ENCODE measurements at places on chromosomes 12 and 14. TPM values are rescaled to one million over a fixed set of nuclear protein-coding genes. Genes with fewer than 3 reads are reported as not detected.
A peak's percentile ranks its signal among the peaks of the same experiment; 100 is the strongest.

The DNAH10 gene
- 0.30 TPM for total RNA-seq

The COX8C gene
- total RNA-seq = not detected

The MYH6 gene
- total RNA-seq = 0.71 TPM

The STAB2 gene
- total RNA-seq = not detected

The HOXC6 gene
- total RNA-seq = not detected

The NTF3 gene
- not detected for total RNA-seq

The DDX11 gene
- total RNA-seq = 147 TPM

The IAPP gene
- not detected for total RNA-seq

The PIWIL1 gene
- not detected for total RNA-seq

GRCh38 chr12:6684609-6685008 lies 4.6 kb downstream of the ZNF384 start:
- peak; percentile 42 for ATAC-seq

DNA sequence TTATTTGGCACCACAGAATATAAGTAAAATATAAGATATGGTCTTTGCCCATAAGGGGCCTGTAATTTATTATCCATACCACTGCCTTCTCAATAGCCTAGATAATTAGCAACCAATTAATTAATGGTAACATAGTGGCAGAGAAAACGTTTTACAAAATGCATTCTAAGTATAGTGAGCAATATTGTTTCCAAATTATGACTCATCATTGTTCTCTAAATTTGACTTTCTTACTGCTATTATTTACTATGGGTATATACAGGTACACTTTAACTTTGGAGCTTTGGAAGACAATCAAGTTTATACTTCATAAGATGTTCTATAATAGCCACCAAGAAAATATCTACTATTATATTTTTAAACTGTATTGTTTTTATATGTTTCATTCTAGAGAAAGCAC lies 26.7 kb downstream of the DCP1B start:
- ATAC-seq = peak; percentile 37

- ATAC-seq = peak; percentile 11
These were observed 668 bp downstream of the TRIP11 start for GRCh38 chr14:92039063-92039718.

DNA sequence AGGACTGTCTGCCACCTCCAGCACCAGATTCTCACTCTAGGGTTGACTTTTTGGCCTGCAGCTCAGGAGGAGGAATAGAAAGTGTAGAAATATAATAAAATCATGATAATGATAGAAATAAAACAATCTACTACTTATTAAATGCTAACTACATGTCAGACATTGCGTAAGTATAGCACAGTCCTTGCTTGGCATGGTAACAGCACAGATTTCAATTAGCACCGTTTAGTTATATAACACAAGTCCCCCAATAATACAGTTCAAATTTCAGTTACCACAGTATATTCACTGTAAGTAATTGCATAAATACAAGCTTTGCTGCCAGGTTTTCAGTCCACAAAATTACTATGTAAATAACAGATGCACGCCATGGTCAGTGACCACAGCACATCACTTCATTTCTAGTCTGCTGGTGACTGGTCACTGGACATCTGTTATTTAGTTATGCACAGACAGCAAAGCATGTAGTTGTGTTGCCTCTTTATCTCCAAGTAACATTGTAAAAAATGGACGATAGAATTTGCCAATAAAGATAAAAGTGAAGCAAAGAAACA lies 6.5 kb upstream of the GLT8D2 start:
- ATAC-seq = no peak

DNA sequence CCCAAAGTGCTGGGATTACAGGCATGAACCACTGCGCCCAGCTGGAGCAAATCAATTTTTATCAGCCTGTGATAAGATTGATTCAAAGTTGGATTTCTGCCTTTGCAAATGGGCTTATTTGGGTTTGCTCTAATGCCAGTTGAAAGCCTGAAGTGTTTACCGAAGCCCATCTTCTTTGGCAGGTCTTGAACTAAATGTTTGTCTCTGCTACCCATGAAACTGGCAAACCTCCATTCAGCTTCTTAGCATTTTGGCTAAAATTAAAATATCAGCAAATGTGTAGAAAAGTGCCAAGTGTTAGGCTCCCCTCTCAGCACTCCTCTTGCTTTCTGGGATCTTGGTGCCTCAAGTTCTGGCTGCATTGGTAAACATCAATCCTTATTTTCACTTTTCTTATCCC lies 61.5 kb downstream of the MGAT4C start:
- no peak for ATAC-seq

GRCh38 chr12:118773956-118774723 lies 207.2 kb upstream of the SRRM4 start:
- no peak for ATAC-seq

DNA sequence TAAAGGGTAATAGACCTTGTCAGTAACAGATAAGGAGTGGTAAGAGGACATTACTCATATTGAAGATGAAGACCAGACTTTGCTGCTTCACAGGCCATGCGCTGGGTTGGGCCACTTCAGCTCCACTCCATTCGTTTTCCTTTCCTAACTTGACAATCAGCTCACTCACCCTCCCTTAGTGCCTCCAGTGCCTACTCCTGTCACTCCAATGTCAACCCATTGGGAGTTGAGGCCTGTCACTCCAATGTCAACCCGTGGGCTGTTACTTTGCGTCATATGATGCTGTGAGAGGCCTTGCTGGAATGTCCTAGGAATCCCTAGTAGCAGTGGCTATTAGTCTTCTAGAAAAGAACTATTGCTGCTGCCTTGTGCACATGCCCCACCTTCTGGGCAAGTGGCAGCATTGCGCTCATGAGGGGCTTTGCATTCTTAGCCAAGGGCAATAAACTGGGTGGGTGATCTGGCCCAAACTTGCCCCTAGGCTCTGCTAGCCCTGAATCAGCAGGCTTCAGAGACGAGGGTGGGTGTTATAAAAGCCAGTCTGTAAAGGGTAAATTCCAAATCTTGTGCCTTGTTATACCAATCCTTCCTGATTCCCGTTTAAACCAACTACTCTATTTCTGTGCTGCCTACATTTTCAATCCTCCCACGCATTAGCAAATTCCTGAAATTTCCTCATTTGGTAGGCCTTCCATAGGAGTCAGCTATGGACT lies 36.1 kb downstream of the BAZ2A start:
- peak; percentile 60 for ATAC-seq

- peak; percentile 74 for ATAC-seq
These were observed 241.0 kb upstream of the ATP2B1 start for GRCh38 chr12:89949457-89950195.

- no peak for ATAC-seq
These were observed 41.4 kb upstream of the TBX5 start for GRCh38 chr12:114447274-114447716.

- ATAC-seq = no peak
These were observed 4.6 kb downstream of the IFI27 start for GRCh38 chr14:94115058-94115591.

GRCh38 chr12:120229071-120229486 lies 28.2 kb upstream of the RPLP0 start:
- no peak for ATAC-seq

GRCh38 chr12:47739979-47740378 lies 14.7 kb upstream of the ENDOU start:
- ATAC-seq = no peak

DNA sequence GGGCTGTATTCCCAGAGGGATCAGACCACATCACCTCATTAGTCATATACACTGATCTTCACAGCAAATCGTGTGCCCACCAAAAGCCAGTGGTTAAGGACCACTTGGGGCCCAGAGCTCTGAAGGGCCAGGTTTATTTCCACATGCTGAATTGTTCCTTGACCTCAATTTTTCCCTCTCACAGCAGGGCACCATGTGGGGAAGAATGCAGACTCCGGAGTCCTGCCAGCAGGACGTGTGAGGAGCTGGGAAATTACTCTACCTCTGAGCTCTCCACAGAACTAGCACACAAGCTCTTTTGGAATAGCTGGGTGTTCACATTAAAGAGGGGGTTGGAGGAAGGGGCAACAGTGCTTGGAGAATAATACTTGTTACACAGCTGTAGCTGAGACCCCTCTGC lies 57.6 kb upstream of the SEL1L start:
- no peak for ATAC-seq

GRCh38 chr14:69260190-69260860 lies 367 bp downstream of the GALNT16 start:
- ATAC-seq = no peak

DNA sequence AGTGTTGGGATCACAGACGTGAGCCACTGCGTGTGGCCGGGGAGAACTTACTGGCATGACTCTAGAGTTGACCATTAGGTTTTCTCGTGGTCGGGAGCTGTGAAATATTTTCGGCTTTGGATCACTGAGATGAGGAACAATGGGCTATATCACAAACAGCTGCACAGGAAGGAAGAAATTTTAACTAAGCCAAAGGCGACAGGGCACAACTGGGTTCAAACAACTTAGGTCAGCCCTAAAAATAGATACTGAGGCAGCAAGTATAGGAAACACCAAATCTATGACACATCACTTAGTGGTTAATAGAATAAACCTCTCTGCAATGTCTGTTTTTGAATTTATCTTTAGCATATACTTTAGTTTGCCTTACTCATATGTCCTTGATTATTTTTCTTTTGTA lies 162.9 kb downstream of the LRIG3 start:
- no peak for ATAC-seq

DNA sequence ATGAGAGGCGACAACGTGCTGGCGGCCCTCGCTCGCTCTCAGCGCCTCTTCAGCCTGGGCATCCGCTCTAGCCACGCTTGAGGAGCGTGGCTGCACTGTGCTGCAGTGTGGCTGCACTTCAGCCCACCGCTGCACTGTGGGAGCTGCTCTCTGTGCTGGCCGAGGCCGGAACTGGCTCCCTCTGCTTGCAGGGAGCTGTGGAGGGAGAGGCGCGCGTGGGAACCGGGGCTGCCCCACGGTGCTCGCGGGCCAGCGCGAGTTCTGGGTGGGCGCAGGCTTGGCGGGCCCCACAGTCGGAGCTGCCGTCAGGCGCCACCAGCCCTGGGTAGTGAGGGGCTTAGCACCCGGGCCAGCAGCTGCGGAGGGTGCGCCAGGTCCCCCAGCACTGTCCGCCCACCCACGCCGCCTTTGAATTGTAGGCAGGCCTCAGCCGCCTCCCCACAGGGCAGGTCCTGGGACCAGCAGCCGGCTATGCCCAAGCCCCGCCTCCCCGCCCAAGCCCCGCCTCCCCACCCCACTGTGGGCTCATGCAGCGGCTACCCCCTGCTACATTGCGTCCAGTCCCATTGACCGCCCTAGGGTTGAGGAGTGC lies 974.2 kb downstream of the FSCB start:
- ATAC-seq = no peak

DNA sequence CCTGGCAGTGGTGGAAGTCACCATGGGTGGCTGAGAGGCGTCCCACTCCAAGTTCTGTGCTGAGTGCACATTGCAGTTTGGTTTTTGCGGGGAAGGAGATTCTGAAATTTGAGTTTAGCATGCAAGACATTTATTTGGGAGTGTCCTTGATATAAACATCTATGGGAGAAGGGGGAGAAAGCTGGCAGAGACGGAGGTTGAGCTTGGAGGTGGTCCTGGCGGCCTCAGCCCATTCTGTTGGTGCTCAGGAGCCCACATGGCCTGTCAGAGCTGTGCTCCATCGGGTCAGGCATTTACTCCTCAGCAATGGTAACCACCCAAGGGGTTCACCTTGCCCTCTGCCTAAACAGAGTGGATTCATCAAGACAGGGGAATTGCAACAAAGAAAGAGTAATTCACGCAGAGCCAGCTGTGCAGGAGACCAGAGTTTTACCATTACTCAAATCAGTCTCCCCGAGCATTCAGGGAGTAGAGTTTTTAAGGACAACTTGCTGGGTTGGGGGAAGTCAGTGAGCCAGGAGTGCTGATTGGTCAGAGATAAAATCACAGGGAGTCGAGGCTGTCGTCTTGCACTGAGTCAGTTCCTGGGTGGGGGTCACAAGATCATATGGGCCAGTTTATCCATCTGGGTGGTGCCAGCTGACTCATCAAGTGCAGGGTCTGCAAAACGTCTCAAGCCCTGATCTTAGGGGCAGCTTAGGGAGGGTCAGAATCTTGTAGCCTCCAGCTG lies 323.3 kb upstream of the TMEM132C start:
- no peak for ATAC-seq

- no peak for ATAC-seq
These were observed 795.4 kb downstream of the SLC6A15 start for GRCh38 chr12:84117190-84117589.

GRCh38 chr12:121015825-121016766 lies at the start of gene C12orf43:
Gene C12orf43, minus strand, starts transcription at chr12:121016487. Its CDS starts 13 bp downstream, at chr12:121016474.
- ATAC-seq = peak; percentile 100

- ATAC-seq = no peak
These were observed 5.0 kb downstream of the USP30 start for GRCh38 chr12:109057376-109057775.

DNA sequence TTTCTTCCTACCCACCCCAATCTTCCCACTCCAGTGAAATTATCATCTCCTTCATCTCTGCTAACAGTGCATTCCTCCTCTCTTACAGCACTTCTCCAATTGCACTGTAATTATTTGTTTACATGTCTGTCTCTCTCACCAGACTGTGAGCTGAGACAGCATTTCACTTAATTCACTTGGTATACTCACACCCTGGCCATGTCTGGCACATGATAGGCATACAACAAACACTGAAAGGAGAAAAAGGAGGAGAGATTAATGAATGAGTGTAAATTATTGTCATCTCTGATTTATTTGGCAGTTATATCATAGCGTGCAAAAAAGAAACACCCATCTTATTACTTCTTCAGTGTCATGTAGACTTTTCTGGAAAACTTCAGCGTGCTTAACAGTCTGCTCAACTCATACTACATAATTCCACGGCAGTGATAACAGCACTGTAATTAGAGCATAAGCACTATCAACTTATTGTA lies 452.3 kb downstream of the ADAMTS20 start:
- no peak for ATAC-seq

DNA sequence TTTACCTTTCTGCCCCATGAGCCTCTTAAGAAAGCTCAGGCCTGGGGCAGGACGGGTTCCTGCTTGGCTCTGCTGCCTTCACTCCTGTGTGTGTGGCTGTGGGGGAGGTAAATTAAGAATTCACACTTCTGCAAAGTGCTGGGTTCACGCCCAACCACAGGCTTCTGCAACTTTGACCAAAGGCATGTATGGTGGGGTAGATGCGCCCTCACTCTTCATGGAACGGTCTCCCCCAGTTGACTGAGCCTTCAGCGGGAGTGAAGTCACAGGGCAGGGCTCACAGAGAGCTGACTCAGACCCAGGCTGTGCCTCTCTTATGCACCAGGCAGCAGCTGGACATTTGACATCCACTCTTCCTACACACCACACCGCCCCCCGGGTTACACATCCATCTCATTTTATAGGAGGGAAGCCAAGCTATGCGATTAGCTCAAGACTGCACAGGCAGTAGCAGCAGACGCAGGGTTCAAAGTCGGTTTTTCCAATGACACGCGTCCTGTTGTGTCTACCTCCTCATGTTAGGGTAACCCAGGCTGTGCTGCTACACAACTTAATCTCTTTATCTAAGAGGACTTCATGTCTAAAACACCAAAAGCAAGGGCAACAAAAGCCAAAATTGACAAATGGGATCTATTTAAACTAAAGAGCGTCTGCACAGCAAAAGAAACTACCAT lies 15.4 kb upstream of the BCL11B start:
- peak; percentile 35 for ATAC-seq

DNA sequence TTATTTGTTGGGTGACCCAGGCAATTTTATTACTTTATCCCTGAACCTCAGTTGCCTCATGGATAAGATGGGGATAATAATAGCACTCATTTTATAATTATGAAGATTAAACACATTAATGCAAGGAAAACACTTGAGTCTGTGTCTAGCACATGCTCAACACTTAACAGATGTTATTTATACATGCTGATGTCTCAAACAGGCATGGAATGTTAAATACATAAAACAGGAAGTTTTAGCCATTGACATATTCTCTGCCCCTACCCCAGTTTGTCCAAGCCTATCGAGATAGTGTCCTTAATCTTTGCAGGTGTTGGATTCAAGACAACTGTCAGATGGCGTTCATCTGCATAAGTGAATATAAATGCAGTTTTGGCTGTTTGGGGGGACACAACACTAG lies 109.8 kb downstream of the SCAF11 start:
- ATAC-seq = no peak
